ENCODE measurements at places on chromosomes 2 and 18.

- no peak for DNase-seq
These were observed 261.2 kb downstream of the SUCLG1 start for GRCh38 chr2:84197901-84198300.

GRCh38 chr2:37558623-37559022 lies 112.8 kb downstream of the CDC42EP3 start:
- DNase-seq: no peak

DNA sequence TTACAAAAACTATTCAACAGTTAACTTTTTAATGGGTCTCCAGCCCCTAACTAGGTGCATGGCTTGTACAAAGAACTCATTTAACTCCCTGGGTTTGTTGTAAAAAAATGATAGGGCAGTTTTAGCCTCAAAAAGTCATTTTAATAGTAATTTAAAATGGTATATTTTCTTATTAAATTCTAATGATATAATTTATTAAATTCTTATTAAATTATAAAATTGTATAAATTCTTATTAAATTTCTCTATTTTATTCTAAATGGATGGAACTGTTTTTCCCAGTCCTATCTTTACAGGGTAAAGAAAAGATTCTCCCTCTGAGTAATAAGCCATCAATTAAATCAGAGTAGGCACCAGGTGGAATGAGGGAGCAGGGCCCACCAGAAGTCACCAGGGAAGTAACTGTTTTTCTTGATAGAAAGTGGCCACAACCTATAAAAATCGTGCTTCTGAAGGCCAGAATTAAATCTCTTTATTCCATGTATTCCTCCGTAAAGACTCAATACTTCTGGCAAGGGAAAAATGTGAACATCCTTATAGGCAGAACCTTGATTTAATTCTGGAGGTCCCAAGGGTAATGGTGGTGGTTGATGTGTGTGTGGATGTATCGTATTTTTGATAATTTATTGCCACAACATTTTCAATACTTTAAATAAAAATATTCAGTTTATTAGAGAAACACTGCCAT lies 814 bp downstream of the FKBP7 start:
- no peak for DNase-seq

- DNase-seq: no peak
These were observed 9.4 kb downstream of the ABCG8 start for GRCh38 chr2:43848214-43848613.

DNA sequence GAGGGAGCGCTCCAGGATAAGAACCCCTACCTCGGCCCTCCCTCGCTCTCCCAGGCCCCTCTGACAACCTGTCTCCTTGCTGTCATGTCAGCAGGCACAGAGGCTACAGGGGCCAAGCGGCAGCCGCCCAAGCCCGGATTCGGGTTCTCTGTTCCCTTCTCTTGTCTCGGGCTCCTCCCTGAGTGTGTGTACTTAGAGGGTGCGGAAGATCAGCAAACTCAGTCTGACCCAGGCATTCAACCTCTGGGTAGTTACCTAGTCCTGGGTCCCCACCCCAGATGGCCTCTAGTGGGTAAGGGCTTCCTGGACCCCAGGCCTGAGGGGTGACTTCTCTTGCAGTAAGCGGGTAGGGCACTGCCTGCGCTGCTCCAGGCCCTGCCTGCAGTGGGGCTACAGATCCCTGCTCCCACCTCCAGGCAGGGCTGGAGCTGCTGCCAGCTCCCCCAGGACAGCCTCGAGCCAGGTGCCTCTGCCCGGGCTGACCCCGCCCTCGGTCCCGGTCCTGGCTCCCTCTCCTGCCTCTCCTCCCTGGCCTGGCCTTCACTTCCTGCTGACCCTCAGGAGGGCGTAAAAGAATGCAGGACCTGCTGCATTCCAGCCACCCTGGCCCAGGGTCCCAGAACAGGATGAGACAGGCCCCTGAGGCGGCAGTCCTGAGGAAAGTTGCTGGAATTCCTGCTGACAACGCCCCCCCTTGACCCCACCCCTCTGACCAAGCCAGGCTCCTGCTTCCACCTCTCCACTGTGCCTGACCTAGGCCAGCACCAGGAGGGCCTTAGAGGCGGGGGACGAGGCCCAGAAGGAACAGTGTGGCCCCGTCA lies 22.0 kb downstream of the GPC1 start:
- DNase-seq: no peak

GRCh38 chr2:221350616-221351015 lies 221.5 kb downstream of the EPHA4 start:
- no peak for DNase-seq

DNA sequence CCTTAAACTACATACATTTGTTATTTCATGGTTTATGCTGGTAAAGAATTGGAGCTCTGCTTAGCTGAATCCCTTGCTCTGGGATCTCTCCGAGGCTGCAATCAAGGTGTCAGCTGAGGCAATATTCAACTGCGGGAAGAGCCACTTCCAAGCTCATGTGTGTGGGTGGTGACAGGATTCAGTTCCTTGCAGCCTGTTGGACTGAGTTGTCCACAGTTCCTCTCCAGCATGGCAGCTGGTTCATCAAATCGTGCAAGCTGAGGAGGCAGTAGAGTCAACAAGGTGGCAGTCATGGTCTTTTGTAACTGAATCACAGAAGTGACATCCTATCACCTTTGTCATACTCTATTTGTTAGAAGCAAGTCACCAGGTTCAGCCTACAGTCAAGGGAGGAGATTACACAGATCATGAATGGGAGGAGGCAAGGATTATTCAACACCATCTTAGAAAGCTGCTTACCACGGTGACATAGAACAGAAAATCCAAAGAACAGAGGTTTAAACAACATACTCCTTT lies 56.9 kb downstream of the CTIF start:
- no peak for DNase-seq

DNA sequence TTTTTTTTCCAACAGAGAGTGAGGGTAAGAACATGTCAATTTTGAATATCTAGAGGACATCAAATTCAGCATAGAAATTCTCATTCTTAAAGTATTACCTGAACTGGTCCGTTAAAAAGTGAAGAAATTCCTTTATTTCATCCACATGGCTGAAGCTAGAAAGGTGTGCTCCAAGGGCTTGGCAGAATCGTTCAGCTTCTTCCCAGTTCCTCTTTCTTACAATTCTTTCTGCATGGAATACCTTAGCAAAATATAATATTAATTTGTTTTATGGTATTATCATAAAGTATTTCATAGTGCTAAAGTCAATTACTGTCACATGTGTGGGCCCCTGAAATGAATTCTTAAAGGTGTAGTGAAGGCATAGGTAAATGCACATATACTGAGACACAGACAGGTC lies 74.3 kb upstream of the CD302 start:
- no peak for DNase-seq

DNA sequence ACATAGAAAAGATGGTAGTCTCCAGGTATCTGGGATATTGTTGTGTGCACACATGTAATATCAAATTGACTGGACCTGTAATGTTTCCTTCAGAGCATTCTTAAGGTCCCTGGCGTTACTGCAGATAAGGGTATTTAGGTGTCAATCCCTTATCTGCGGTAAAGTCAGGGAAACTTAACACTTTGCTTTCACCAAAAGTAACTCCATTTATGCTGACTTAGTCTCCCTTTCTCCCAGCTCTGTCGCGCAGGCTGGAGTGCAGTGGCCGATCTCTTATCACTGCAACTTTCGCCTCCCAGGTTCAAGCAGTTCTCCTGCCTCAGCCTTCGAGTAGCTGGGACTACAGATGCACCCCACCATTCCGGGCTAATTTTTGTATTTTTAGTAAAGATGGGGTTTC lies 1.8 kb downstream of the CNNM3 start:
- DNase-seq: no peak

DNA sequence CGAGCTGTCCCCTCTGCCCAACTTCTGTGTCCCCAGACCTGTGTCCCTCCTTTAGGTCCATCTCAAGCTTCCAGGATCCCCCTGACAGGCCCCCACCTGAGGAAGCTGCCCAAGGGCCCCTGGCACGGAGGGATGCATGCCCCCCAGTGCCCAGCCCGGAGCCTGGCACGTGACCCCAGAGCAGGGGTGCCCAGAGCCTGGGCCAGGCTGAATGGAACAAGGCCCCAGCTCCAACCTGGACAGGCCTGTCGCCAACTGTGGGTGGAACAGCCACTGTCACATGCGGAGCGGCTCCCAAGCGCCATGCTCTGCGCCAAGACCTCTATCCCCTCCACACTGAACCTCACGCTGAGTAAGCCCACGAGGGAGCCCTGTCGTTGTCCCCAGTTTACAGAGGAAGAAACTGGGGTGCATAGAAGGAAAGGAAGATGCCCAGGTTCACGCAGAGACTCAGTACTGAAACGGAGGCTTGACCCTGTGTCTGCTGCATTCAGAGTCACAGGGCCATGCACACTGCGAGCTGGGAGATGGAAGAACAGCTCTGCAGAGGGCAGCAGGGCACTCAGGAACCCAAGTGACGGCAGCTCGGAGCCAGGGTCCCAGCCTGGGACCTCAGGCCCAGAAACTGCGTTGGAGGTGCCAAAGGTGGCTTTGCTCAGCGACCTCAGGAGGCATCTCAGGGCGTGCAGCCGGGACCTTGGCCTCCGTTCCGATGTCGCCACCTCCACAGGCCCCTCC lies 5.5 kb upstream of the ECEL1 start:
- no peak for DNase-seq

GRCh38 chr18:69759046-69759445 lies 188.6 kb downstream of the CD226 start:
- no peak for DNase-seq

- DNase-seq: no peak
These were observed 142.7 kb upstream of the SLC39A10 start for GRCh38 chr2:195514365-195514764.

DNA sequence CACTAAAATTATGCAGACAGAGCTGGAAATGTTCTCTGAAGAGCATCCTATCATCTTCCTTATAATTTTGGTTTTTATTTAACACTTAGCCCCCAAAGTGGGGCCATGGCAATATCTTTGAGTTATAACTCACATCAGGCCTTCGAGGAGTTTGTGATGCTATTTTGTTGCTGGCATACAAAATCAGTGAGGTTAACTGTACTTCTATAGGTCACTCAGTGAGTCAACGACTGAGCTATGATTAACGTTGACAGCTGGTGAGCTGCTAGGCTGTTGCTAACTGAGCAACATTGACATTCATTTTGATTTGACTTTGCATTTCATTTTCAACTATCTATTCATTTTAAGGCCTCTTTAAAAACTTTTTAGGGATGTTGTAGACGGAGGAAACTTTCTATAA lies 50.0 kb downstream of the GPD2 start:
- DNase-seq: no peak
